ENCODE measurements at places on chromosomes 13 and 19.
A peak's percentile ranks its signal among the peaks of the same experiment; 100 is the strongest.

DNA sequence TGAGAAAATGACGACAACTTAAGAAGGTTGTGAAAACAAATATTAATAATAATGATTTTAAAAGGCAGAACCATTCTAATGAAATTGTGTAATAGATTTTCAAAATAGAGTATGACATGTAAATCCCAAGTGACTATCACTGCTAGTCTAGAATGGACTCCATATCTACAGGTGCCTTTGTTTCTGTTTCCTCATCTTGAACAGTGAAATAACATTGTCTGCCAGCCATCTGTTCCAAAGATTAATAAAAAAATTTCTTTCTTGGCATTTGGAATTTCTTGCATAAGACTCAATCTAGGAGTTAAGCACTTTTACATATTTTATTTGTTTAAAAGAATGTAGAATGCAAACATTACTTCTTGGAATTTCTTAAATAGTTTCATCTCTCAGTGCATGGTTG lies 520.1 kb upstream of the ARGLU1 start:
- no peak for DNase-seq

GRCh38 chr19:58560921-58561320 lies 2.5 kb upstream of the UBE2M start:
- DNase-seq = no peak

GRCh38 chr19:44643605-44644401 lies at the start of gene PVR:
Gene PVR, plus strand, starts transcription at chr19:44643910. Its CDS starts 187 bp downstream, at chr19:44644097.
- peak; percentile 18 for DNase-seq

GRCh38 chr19:55688422-55689218 lies 13.6 kb downstream of the EPN1 start:
- no peak for DNase-seq

DNA sequence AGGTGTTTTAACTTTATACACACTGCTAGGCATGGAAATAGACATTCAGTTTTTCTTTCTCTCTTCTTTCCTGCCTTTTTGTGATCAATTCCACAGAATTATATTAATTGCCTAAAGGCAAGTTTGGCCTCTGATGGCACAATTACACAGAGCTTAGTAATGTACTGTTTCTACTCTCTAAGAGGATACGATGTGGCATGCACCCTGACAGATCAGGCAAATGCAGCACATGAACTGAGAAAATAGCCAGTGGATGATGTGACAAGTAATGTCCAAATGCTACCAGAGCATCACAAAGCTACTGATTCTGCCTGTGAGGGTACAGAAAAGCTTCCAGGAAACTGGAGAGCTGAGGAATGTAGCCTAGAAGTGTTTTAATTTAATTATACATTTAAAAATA lies 233.8 kb upstream of the PRR20A start:
- DNase-seq = no peak

GRCh38 chr13:21518617-21519144 lies 59.6 kb upstream of the ZDHHC20 start:
- DNase-seq = no peak

GRCh38 chr19:50377051-50377461 lies 799 bp downstream of the NR1H2 start:
- DNase-seq = peak; percentile 69

DNA sequence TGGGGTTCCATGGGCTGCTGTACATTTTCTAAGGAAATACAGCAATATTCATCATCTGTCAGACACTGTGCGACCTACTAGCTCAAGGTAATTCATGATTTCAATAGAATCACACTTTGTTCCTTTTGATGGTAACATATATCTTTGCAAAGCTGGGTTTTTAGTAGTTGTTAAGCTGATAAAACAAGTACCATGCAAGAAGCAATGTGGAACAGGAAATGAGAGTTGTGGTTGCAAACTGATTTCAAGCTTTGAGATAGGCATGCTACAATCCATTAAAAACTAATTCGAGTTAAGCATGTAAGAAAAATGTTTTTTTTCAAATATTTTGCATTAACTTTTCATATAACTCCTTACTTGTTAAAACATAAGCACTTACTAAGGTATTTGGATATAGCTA lies 6.8 kb upstream of the MBNL2 start:
- DNase-seq = no peak

- no peak for DNase-seq
These were observed 158.7 kb downstream of the VWA8 start for GRCh38 chr13:41802043-41802683.

DNA sequence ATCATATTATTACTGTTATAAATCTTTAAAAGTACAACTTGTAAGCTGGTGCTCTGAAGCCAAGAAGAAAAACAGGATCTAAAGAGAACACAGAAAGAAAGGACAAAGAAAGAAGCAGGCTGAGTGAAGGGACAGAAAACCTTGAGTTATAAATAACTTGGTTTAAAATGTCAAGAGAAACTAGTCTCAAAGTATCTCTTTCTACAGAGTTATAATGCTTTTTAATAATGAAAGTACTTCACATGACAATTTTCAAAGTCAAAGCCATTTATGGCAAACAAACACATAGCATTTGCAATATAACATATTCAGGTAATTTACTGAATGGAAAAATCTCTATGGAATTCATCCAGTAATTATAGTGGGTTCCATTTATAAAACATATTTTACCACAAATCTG lies 33.4 kb downstream of the CAB39L start:
- no peak for DNase-seq

DNA sequence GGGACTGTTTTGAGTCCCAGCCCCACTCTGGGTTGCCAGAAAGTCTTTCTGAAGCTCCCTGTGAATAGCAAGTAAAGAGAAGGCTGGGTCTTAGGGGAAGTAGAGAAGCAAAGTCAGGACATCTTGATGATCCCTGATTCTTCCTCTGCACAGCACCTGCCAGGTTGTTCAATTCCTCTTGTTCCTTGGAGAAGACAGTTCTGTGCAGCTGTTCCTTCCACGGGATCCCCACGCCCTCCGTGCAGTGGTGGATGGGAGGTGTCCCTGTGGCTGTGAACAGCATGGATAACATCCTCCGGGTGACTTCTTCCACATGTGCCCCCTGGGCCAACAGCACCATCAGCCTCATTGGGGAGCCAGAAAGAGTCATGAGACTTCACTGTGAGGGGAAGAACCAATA lies 29.1 kb upstream of the IGLON5 start:
- DNase-seq = no peak

DNA sequence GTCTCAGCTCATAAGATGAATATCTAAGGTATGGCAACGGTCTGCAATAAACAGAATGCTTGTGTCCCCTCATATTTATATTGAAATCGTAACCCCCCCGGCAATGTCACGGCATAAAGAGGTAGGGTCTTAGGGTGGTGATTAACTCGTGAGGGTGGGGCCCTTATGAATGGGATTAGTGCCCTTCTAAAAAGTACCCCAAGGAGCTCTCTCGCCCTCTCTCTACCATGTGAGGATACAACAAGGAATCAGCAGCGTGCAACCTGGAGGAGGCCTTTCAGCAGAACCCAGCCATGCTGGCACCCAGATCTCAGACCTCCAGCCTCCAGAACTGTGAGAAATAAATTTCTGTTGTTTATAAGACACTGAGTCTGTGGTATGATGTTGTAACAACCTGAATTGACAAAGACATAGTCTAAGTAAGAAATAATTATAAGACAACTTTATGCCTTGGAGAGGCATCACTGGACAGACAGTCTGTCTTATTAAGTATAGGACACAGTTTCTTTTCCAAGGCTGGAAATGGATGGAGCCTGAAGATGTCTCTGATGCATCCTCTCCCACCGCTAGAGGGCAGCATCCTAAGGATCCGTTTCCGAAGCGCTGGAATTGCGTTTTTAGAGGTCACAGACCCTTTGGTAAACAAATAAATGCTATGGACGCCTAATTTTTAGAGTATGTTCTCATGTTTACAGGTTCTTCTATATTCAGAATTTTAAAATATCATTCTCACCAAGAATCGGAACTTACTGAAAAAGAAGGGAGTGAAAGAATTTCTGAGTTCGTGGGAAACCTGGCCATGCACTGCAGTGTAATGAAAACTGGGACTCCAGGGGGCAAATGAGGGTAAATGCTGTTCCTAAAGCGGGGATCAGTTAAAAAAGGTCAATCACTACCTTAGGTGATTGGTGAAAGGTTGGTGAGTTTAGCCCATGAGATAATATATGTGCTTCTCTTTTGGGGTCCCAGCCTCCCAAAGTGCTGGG lies 13.3 kb upstream of the LEUTX start:
- DNase-seq = peak; percentile 6

GRCh38 chr13:33509642-33510229 lies 224.2 kb upstream of the STARD13 start:
- DNase-seq = no peak

DNA sequence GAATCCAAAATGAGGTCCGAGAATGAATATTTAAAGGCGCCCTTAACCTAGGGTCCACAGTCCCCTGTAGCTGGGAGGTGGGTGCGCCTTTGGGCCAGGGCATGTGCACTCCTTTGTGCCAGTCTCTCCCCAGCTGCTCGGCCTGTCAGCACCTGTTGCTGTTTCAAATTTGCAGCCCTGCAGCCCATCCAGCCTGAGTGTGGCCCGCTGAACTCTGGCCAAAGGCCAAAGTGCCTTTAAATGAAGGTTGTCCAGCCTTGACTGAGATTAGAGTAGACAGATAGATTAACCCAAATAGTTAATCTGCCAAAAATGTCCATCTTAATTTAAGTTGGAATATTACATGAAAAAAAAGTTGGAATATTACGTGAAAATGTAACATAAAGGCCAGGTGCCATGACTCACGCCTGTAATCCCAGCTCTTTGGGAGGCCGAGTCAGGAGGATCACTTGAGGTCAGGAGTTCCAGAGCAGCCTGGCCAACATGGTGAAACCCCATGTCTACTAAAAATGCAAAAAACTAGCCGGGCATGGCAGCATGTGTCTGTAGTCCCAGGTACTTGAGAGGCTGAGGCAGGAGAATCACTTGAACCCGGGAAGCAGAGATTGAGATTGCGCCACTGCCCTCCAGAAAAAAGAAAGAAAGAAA lies 25.3 kb downstream of the TPT1 start:
- DNase-seq = no peak

DNA sequence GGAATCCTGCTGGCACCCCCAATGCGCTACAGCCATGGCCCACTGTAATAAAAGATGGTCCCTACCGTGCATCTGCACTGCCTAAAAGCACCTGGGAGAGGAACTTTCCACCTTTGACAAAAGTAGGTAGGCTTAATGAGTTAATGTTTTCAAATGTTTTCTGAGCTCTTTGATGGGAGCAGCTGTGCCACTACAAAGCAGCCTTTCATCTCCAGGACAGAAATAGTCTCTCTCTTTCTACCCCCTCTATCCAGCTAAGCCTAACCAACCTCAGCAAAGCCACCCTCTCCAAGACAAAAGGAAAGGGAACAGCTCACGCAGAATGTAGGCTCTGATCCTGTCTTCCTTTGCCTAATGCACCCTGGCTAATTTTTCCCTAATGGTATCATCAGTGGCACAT lies 560.2 kb downstream of the UQCRFS1 start:
- no peak for DNase-seq

DNA sequence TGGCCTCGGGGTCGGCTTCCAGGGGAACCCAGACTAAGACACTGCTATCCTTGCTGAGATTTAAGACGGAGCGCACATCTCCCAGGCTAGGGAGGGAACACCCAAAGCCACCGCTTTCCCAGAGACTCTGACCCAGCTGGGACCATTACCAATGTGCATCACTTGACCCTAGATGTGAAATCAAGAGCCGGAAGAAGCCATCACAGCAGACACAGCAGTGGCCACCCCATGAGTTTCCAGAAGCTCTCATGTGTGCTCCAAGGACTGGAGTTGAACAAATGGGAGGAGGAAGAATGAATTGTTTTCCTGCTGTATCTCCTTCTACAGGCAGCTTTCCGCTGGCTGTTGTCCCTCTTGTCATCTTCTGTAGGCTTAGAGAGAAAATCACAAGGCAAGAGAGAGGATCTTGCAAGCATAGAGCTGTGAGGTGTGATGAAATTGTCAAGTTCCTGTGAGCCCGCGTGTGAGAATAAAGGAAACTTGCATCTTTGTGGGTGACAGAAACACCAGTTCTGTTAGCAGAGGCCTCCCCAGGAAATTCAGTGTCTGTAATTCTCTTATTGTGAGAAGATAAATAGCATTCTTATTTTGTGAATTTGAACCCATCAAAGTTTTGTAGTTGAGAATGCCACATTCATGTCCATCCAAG lies 711.8 kb downstream of the UQCRFS1 start:
- DNase-seq = no peak

GRCh38 chr13:31909864-31910551 lies 121.6 kb upstream of the FRY start:
- DNase-seq = peak; percentile 42

DNA sequence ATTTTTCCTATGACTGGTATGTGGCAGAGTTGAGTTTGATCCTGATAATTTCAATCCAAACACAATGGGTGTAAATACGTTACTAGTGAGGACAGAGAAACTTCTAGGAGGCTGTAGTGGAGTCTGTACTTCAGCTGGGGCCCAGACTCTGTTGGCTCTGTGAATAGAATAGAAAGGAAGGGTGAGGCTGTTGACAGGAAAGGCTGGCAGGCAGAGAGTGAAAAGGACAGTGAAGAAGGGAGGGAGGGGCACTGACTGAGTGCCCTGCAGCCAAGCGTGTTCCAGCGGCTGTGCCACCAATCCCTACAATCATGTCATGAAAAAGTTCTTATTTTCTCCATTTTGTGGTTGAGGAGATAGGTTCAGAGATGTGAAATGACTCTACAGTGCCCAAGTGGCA lies 80.5 kb downstream of the MBNL2 start:
- DNase-seq = no peak

GRCh38 chr13:76715621-76716020 lies 170.6 kb downstream of the KCTD12 start:
- no peak for DNase-seq

GRCh38 chr13:28313579-28313978 lies 175.2 kb downstream of the PAN3 start:
- no peak for DNase-seq

DNA sequence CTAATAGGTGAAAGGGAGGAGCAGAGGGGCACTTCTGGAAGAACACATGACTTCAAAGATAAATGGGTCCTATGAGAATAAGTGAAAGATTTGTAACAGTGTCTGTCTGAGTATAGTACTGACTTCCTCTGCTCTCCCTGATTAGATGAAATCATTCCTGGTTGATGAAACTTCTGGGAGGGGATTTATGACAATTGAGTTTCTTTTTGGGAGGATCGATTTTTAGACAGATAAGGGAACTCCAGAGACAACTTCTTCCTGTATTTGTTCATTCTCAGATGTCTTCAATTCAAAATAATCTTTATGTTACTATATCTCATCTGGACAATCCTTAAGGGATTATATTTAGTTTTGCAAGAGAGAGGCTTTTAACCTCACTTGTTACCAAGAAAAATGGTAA lies 20.0 kb downstream of the SETDB2 start:
- no peak for DNase-seq

DNA sequence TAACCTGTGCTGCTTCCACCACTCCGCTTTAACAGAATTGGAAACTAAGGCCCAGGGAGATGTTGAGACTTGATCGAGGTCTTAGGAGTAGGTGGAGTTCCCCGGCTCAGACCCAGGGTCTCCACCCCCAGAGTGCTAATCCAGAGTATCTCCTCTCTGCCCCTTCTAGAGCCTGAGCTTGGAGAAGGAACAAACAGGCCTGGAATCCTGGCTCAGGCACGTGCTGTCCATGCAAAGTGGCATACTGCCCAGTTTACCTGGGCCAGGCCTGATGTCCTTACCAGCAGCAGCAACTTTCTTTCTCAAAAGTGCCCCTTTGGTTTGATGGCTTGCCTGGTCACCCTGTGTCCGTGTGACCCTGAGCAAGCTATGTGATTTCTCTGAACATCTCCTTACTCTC lies 3.7 kb downstream of the SYNGR4 start:
- no peak for DNase-seq

GRCh38 chr19:45761714-45762113 lies 7.3 kb downstream of the SIX5 start:
- no peak for DNase-seq

All from CD4-positive, alpha-beta T cell treated with Interferon gamma for 1 hour (primary cell).